ENCODE measurements at places on chromosomes 3 and 15.

- DNase-seq, result no peak
- no peak overlapping the region for H3K4me3 ChIP-seq
- H3K4me1 ChIP-seq, result no peaks in the 10 kb centered on the region
- H3K27ac ChIP-seq, result no peak overlapping the region
Measured at GRCh38 chr3:126716057-126716456, 12.0 kb downstream of the CHCHD6 start.

DNA sequence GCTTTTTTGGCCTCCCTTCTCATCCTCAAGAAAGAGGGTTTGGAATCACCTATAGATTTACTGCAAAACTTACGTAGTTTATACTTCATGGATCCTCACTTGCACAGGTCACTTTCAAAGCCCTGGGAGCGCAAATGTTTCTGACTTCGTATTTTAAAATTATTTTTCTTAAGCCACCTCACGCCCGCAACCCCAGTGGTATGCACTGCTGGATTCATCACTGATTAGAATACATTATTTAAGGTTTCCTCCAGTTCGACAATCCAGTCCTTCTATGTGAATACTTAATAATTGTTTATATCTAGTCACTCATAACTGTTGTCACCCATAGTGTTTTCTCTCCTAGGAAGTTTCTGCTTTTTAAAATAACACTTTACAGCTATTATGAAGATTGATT is 339.9 kb downstream of the CHL1 start:
- no peaks in the 10 kb centered on the region for H3K36me3 ChIP-seq
- peak overlapping the region; percentile 43 for H3K4me3 ChIP-seq
- H3K27ac ChIP-seq, result peak overlapping the region; percentile 15
- no peak for DNase-seq
- no peaks in the 10 kb centered on the region for H3K27me3 ChIP-seq

DNA sequence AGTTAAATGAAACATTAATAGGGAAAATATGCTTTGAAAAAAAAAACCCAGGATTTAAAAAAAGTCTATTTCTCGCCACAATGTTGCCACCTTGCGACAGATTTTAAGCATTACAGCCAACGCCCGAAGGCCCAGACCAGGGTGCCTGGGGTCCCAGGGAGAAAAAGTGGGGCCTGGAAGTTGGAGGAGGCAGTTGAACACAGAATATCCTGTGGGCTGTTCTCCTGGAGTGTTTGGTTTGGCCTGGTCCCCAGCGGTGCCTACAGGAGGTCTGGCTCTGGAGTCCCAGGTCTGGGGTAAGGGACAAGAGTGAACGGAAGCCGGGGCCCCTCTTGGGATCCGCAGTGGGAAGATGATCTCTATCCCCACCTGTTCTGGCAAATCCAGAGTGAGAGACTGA is 3.4 kb downstream of the RNU6-1 start:
- H3K4me3 ChIP-seq, result peak overlapping the region; percentile 68
- H3K27ac ChIP-seq, result no peak overlapping the region
- H3K4me1 ChIP-seq, result peaks cover 72% of the 10 kb centered on the region

DNA sequence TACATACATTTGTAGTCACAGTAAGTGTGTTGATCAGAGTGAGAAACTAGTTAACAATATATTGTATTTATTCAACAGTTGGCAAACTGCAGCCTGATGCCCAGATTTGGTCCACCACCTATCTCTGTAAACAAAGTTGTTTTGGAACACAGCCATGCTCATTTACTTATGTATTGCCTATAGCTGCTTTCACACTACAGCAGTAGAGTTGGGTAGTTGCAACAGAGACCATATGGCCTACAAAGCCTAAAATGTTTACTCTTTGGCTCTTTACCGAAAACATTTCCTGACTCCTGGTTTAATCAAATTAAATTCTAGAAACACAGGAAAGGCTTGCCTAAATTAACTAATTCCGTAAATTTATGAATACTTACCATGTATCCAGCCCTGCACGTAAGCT is 39.4 kb downstream of the CMC1 start:
- H3K4me3 ChIP-seq, result no peak overlapping the region
- no peaks in the 10 kb centered on the region for H3K4me1 ChIP-seq
- H3K27me3 ChIP-seq, result no peaks in the 10 kb centered on the region
- no peak overlapping the region for H3K27ac ChIP-seq
- H3K36me3 ChIP-seq, result no peaks in the 10 kb centered on the region
- no peak for DNase-seq

GRCh38 chr3:45968706-45969105 is 25.4 kb downstream of the CXCR6 start:
- H3K4me1 ChIP-seq, result peaks cover 64% of the 10 kb centered on the region
- peaks cover 98% of the 10 kb centered on the region for H3K36me3 ChIP-seq
- no peaks in the 10 kb centered on the region for H3K27me3 ChIP-seq
- no peak for DNase-seq
- no peak overlapping the region for H3K27ac ChIP-seq

DNA sequence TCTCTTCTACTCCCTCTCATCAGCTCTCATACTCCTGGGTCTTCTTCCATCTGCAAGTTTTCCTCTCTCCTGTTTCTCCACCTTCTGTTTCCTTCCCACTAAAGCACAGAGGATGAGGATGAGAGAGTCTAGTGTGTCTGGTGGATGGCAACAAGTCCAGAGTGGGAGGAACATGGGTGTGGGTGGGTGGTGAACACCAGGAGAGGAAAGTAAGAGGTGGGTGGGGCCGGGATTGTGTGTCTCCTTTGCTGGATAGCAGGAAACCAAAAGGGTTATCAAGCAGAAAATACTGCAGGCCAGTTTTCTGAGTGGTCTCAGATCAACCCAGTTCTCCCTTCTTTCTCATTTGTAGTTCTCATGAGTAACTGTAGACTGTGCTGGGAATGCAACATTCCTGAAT is 52.9 kb upstream of the EPHB1 start:
- no peaks in the 10 kb centered on the region for H3K27me3 ChIP-seq
- H3K4me3 ChIP-seq, result no peak overlapping the region
- no peak for DNase-seq
- no peaks in the 10 kb centered on the region for H3K4me1 ChIP-seq
- no peak overlapping the region for H3K27ac ChIP-seq

DNA sequence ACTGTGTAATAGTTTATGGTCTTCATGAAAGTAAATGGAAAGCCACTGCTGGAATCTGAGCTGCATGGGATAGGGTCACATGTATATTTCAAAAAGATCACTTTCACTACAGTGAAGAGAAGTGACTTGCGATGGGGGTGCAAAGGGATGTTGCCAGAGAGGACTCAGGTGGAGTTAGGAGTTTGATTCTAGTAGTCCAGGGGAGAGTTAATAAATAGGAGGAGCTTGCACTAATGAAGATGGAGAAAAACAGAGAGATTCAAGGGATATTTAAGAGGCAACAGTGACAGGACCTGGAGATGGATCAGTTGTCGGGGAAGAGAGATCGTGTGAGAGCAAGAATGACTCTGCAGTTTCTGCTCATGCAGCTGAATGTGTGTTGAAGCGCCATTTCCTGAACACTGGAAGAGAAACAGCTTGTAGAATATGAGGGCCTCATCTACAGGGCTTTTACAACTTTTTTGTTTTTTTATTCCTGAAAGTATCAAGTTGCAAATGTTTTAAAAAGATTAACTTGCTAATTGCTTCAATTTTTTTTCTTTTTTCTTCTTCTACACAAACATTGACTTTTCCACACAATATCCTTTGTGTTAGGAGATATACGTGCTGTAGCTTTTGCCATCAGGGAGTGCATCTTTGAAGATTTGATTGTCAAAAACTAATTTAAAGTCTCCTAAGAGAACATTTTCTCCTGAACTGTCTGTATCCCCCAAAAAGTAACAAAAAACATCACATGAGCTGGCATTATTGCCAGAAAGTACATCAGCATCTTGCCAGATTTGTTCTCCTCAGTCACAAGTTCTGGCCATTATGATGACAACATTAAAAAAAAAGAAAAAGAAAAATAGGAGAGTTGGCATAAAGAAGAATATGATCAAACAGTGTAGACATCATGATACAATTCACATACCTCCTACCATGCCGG is 37.5 kb downstream of the SETMAR start:
- H3K36me3 ChIP-seq, result no peaks in the 10 kb centered on the region
- H3K4me1 ChIP-seq, result no peaks in the 10 kb centered on the region
- peak overlapping the region; percentile 65 for H3K27ac ChIP-seq
- no peak overlapping the region for H3K4me3 ChIP-seq

- H3K36me3 ChIP-seq, result no peaks in the 10 kb centered on the region
- no peak for DNase-seq
- H3K27ac ChIP-seq, result no peak overlapping the region
- H3K4me1 ChIP-seq, result no peaks in the 10 kb centered on the region
- H3K27me3 ChIP-seq, result no peaks in the 10 kb centered on the region
Measured at GRCh38 chr3:114417265-114417664, 123.4 kb downstream of the TIGIT start.

DNA sequence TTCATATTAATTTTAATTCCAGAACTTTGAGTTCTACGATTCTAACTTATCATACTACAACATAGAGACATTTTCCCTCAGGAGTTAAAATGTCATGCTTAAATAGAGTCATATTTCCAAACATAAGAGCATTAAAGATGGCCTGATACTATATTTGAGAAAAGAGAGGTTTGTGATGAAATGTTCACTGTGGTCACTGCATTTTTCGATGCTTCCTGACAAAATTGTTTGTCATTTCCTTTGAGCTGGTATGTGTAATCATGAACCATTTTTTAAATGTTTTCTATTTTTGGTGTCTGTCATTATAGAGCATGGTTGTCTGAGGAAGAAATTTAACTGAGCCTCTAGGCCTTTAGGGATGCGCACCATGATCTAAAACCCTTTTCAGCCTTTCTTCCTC is 721.4 kb upstream of the NR2F2 start:
- no peak overlapping the region for H3K4me3 ChIP-seq
- no peaks in the 10 kb centered on the region for H3K4me1 ChIP-seq
- no peaks in the 10 kb centered on the region for H3K27me3 ChIP-seq
- H3K27ac ChIP-seq, result no peak overlapping the region
- no peaks in the 10 kb centered on the region for H3K36me3 ChIP-seq
- no peak for DNase-seq

DNA sequence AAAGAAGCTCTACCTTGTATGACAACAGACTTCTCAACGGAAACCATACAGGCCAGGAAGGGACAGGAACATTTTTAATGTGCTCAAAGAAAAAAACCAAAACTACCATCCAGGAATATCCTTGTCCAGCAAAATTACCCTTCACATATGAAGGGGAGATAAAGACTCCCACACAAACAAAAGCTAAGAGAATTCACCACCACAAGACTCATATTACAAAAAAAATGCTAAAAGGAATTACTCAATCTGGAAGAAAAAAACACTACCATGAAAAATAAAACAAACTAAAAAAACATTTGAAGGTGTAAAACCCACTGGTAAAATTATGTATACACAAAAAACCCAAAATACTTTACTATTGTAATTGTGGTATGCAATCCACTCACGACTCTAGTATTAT is 57.2 kb downstream of the DLG1 start:
- no peaks in the 10 kb centered on the region for H3K4me1 ChIP-seq
- no peak overlapping the region for H3K27ac ChIP-seq
- no peaks in the 10 kb centered on the region for H3K27me3 ChIP-seq
- H3K4me3 ChIP-seq, result no peak overlapping the region

DNA sequence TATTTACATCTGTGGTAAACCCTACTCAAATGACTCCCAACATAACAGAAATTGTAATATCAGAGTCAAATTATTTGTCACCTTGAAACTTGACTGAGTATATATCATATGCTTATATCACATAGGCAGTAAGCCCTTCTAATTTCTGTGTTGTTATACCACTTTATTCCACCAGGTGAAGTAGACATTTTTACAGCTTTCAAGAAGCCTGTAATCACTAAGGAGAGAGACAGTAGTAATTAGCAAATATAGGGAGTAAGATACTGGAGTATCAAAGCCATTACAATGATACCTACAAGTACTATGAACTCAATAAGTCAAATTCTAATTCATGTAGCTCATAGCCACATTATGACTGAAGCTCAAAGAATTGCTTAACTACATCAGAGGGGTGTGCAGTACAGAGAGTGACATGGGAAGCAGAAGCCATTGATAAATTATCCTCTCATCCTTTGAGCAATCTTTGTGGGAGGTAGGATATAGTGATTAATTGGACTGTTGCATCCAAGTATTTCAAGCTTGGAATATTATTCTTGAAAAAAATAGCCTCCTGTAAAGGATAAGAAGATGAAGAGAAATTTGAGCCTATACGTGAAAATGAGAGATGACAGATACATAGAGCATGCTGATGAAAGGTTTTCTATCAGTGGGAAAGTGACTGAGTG is 1005.9 kb downstream of the ZPLD1 start:
- H3K4me3 ChIP-seq, result no peak overlapping the region
- DNase-seq, result no peak
- no peaks in the 10 kb centered on the region for H3K4me1 ChIP-seq
- no peak overlapping the region for H3K27ac ChIP-seq

DNA sequence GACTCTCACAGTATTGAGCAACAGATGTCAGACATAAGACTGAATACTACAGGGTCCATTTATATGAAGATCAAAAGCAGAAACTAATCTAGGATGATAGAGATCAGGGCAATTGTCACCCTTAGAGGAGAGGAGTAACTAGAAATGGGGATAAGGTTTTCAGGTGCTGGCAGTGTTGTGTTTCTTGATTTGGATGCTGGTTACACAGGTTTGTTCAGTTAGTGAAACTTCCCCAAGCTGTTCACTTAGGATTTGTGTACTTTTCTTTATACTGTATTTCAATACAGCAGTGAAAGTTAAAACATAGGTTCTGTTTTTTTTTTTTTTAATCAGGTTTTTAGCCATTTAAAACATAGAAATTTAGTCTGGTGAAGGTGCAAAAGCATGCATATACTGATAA is 39.1 kb upstream of the CMTM7 start:
- no peak for DNase-seq
- H3K4me1 ChIP-seq, result no peaks in the 10 kb centered on the region
- no peaks in the 10 kb centered on the region for H3K27me3 ChIP-seq
- H3K4me3 ChIP-seq, result no peak overlapping the region
- no peaks in the 10 kb centered on the region for H3K36me3 ChIP-seq

All from esophagus squamous epithelium (tissue), 5 donors.